ENCODE measurements at places on chromosomes 1 and 21.

GRCh38 chr1:202568410-202568809 is 141.8 kb downstream of the SYT2 start:
- DNase-seq = no peak

DNA sequence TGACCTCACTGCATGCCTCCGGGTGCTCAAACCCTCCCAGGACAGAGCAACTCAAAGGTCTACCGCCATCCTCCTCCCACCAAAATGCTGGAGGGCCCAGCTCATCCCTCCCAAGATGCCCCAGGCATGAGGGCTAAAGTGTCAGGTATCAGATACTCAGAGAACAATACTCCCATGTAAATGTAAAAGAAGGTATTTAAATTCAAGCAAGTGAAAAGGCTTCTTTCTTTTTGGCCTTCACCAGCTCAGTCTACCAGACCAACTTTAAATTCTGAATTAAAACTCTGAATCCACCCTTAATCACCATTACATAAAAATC is 3.0 kb downstream of the PARP1 start:
- no peak for DNase-seq

DNA sequence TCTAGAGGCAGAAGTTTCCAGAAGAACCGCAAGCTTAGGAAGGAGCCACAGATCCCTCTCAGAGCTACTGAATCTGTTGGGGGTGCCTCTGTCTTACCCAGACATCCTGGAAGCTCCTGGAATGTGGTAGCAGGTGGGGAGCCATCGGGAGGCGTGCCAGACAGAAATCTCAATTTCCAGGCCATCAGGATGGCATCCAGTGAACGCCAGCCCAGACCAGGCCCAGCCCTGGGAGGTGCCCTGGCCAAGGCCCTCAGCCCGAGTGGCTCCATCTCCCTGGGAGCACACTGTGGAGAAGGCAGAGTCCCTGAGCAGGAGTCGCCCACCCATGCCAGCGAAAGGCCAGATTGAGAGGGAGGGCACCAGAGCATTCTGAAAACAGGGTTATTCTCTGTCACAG is 2.5 kb downstream of the ABCA4 start:
- no peak for DNase-seq

DNA sequence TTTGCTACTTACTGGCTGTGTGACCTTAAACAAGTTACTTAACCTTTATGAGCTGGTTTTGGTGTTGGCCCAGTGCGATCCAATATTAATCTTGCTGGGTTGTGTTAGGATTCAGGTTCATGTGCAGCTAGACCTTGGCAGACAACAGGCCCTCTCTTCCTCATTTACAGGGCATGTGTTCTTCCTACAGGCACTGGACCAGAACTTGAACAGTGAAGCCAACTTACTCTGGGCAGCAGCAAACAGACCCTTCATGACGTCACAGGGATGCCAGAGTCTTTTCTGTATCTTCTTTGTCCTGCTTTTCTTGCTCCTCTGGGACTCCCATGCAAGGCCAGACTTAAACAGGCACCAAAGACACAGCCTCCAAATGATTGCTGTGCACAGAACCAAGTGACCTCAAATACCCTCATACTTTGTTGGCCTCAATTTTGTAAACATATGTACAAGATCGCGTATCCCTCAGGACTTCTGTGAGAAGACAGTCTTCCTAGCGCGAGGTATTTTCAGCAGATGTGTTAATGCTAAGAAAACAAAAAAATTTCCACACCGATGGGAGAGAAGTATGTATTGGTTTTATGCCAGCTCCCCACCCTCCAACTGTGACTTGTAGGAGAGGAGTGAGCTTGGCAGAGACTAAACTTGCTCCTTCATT is 73.7 kb downstream of the URB2 start:
- no peak for DNase-seq

GRCh38 chr21:25462517-25462971 is 144.7 kb downstream of the MRPL39 start:
- DNase-seq = no peak

- DNase-seq = no peak
Observed at GRCh38 chr1:7172804-7173203, 387.6 kb downstream of the CAMTA1 start.

GRCh38 chr1:26119892-26120608 is 8.4 kb downstream of the PDIK1L start:
- no peak for DNase-seq

GRCh38 chr1:57945045-57945444 is 521.2 kb upstream of the DAB1 start:
- DNase-seq = no peak

GRCh38 chr1:39317910-39318633 is 113.6 kb downstream of the MACF1 start:
- no peak for DNase-seq

DNA sequence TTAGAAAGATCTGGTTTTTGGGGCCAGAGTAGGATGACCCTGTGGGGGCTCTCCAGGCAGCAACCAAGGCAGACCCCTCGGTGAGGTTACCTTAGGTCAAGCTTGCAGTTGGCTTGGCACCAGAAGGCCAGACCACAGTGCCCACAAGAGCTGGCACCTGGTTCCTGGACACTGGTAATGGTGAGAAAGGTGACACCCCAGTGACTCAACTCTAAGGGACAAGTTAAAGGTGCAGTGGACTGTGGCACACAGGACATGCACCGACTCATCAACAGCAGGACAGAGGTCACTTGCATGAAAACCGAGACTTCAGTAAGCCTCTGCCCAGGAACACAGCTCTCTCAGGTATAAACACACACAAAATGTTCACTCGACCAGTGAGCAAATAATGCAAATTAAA is 6.7 kb downstream of the LRRC38 start:
- no peak for DNase-seq

DNA sequence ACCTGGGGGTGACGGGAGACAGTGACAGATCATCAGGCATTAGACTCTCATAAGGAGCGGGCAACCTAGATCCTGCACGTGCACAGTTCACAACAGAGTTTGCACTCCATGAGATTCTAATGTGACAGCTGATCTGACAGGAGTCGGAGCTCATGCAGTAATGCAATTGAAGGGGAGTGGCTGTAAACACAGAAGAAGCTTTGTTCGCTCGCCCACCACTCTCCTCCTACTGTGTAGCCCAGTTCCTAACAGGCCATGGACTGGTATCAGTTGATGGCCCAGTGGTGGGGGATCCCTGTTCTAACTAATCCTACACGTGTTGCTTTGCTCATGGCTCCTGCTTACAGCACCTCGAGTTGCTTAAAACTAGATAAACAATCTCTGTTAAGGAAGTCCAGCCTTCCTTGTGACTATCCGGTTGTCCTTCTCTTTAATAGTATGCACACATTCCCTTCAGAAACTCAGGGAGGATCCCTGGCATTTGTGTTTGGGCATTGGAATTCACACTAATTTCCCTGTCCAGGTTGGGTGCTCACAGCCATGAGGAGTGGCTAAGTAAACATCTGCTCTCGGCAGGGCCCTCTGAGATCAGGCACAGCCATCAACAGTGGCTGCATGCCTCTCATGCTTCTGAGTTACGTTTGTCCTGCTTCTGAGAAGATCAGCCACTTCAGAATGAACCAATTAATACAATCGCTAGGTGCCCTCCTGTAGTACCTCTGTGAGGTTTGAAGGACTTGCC is 21.1 kb upstream of the F3 start:
- DNase-seq = no peak

- DNase-seq = no peak
Observed at GRCh38 chr1:53076721-53077598, 14.9 kb downstream of the PODN start.

- no peak for DNase-seq
Observed at GRCh38 chr1:179187735-179188471, 41.6 kb downstream of the ABL2 start.

GRCh38 chr1:224846119-224846907 is 83.2 kb upstream of the DNAH14 start:
- no peak for DNase-seq

- DNase-seq = no peak
Observed at GRCh38 chr1:67752306-67752705, 67.3 kb downstream of the GADD45A start.

DNA sequence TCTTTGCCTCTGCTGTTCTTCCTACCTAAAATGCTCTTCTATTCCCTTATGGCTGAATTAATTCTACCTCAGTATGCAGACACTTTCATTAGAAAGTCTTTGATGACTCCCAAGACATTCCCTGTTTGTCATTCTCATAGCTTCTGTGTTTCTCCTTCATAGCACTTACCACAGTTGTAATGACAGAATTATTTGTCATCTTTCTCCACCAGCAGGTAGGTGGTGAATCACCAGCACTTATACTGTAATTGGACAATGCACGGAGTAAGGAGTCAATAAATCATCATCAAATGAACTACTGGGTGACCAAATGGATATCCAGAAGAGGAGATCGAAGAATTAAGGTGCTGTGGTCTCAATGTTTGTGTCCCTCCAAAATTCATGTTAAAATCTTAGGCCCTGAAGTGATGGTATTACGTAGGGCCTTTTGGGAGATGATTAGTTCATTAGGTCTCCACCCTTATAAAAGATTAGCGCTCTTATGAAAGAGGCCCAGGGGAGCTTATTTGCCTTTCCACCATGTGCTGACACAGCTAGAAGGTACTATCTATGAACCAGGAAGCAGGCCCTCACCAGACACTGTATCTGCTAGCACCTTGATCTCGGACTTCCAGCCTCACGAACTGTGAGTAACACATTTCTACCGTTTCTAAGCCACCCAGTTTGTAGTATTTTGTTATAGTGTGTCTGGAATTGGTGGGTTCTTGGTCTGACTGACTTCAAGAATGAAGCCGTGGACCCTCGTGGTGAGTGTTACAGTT is 2.4 kb upstream of the CCT8 start:
- no peak for DNase-seq

DNA sequence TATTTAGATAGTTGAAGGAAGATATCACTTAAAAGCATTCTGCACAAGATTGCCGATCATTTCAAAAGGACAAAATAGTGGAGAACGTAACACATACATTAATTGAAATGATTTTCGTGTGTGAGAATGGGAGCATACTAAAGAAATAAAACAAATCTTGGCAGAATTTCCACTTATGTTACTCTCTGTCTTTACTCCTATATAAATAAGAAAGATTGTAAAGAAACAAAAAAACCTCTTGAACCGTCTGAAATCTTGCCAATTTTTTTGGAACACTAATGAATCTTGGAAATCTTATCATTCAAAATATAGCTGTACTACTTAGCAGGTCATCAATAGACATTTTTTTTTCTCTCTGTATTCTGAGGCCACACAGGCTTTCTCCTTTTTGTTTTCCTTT is 528.8 kb upstream of the NCAM2 start:
- no peak for DNase-seq

All from activated CD8-positive, alpha-beta memory T cell treated with anti-CD3 and anti-CD28 coated beads for 24 hours (primary cell).